ENCODE measurements at places on chromosomes 3 and 15.
A peak's percentile ranks its signal among the peaks of the same experiment; 100 is the strongest.

- no peak for DNase-seq
Observed at GRCh38 chr3:70816346-70816745, 503.9 kb upstream of the MDFIC2 start.

- DNase-seq, result no peak
Observed at GRCh38 chr3:178386880-178387279, 149.4 kb upstream of the KCNMB2 start.

GRCh38 chr15:48112242-48112641 lies 8.5 kb upstream of the SLC24A5 start:
- peak; percentile 33 for DNase-seq

DNA sequence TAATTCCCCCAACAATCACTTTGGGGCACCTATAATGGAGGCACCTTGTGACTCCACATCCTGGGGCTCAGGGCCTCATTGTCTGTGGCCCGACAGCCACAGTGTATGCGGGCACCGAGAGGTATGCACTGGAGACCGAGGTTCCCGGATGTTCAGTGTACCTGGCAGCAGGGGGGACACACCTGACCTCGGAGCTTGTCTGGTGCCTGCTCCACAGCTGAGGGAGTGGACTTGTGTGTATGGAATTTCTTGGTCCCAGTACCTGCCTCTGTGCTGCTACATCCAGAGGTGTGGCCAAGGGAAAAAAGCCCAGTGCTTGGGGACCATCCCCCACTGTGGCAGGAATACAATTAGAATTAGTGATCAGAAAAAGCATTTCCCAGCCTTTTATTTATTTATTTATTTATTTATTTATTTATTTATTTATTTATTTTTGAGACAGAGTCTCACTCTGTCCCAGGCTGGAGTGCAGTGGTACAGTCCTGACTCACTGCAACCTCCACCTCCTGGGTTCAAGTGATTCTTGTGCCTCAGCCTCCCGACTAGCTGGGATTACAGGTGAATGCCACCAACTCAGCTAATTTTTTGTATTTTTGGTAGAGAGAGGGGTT lies 8.8 kb upstream of the AEN start:
- no peak for DNase-seq

DNA sequence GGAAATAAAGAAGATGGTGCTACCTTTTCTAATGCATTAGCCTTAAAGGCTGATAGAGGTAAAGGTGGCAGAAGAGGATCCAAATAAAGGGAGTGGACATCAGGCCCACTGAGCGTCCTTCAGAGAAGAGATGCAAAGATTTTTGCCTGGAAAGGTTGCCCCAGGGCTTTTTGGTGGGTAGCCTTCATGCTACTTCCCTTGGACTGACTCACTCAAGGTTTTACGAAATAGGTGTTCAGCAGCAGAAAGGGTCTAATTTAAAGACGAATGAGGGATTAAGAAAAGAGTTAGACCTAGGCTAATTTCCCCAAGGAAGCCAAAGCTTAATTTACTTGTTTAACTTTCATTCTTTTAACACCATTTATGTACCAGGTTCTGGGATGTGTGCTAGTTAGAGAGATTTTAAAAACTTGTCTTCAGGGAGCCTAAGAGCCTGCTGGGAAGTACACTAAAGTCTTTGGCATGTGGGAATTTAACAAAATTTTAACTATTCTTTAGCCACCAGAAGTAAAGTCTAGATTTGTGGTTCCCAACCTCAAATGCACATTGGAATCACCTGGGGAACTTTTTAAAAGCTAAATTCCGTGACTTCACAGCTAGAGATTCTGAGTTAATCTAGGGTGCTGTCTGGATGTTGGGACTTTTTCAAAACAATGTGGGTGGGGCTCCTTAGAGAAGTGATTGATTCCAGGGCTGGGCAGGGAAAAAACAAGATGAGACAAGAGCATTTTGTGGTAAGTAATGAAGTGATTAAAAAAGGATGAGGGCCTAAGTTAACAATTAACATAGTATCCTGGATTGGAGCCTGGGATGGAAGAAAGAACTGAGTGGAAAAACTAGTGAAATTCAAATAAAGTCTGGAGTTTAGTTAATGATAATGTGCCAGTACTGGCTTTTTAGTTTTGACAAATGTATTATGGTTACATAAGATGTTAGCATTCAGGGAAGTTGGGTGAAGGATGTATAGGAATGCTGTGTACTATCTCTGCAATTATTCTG lies 3.4 kb downstream of the IL20RB start:
- no peak for DNase-seq

GRCh38 chr15:80455051-80455648 lies 51.0 kb downstream of the ARNT2 start:
- DNase-seq, result no peak

DNA sequence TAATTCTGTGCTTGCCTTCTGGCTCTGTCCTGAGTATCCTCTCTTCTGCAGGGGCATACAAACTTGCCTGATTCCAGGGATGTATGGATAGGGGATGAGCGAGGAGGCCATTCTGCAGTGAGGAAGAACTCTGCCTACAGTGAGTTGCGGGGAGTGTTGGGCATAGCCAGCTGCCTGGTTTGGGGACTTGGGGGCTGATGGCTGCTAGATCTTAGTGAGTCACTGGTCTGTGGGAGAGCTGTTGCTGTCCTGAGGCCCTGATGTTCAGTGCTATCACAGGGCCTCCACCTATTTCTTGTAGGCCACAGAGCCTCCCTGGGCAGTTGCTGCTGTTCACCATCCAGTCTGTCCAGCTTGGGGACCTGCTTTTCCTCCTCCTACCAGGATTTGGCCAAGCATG lies 20.3 kb downstream of the CDAN1 start:
- DNase-seq, result no peak

DNA sequence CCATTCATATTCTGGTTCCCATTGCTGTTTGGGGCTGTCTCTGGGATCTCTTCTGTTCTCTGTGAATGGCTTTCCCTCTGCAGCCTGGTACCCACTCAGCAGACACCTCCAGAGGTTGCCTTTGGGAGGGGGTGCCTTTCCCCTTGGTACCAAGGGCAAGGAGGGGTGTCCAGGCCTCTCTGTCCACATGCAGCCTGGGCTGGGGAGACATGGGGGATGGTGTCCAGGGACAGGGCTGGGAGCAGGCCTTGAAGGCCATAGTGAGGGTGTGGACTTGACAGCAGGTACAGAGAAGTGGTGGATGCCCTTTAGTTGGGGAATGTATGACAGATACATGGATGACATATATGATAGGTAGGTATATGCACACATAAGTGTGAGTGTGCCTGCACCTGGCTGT lies 83.7 kb downstream of the PLXNA1 start:
- no peak for DNase-seq

DNA sequence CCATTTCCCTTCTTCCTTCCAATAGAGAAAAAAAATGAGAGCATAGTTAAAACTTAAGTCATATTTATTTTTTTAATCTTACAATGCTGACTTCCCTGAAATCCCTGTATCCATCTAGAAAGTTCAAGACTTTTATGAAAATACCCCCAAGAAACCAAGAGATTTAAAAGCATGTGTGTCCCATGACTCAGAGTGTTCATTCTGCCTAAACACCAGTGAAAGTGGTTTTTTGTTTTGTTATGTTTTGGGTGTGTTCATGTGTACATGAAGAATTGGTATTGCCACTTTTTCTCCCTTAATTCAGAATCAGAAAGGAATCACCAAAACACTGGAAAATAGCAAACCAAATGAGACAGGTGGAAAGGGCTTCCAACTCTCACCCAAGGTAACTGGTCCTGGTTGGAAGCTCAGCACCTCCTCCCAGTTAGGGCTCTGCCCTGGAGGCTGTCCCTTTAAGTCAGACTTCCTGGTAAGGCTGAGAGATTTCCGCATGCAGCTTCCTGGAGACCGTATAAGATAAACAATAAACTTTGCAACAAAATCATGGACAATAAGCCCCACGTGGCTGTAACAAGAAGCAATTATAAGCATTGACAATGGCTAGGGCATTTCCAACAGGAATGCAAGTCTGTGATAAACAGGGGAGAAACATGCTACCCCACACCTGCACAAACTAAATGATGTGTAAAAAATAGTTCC lies 121.9 kb upstream of the ARHGEF3 start:
- peak; percentile 73 for DNase-seq

DNA sequence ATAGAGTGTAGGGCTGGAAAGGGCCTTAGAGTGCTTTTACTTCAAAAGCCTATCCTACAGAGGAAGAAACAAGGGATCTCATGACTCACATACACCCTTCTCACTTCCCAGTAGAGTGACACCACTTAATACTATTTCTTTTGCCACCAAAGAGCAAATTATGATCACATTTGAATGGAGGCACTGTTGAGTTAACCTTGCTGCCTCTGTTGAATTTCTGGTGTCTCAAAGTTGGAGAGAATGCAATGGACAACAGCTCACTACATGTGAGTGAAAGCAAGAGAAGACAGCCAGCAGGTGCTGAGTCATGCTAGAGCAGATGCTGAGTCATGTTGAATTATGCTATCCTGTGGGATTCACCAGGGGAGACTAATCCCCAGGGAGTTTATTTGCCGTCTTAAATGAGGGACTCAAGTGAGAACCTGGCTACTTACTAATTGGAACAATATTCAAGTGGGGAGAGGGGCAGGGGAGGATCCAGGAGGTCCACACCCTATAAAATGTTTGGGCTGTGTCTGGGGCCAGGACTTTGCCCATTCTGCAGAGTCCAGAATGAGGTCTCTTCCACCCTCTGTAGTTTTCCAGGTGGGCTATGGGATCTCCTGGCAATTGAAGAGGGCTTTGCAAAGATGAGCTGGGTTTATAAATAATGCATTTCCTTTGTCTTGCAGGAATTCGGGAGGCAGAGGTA lies 35.8 kb downstream of the ST8SIA2 start:
- DNase-seq, result no peak

GRCh38 chr15:51736069-51736468 lies 1.4 kb downstream of the LYSMD2 start:
- DNase-seq, result no peak

DNA sequence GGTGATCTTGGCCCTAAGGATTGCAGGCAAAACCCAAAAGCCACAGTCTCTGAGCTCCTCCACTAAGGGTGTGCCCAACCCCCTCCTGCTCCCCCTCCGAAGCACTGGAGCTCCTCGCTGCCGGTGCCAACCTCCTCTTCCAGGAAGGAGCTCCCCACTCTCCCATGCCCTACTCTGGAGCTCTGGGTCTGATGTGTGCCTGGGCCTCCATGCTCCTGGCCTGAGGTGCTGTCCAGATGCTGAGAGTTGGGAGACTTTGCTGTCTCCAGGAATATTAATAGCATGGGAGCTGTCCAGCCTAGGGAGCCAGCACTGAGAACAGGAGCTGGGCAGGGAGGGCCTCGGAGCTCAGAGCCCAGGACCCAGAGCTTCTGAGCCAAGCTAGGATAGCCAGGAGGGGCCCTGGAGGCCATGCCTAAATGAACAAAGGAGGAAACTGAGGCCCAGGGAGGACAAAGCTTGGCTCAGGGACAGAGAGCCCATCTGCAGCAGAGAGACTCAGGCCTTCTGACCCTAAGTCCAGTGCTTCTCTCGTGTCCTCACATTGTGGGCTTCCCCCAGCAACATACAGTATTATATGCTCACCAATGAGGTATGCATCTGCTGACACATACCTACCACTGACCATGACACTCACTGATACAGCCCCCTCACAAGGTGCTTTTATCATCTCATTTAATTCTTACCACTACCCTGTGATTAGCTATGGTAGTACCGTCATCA lies 36.9 kb upstream of the HERC1 start:
- peak; percentile 31 for DNase-seq

DNA sequence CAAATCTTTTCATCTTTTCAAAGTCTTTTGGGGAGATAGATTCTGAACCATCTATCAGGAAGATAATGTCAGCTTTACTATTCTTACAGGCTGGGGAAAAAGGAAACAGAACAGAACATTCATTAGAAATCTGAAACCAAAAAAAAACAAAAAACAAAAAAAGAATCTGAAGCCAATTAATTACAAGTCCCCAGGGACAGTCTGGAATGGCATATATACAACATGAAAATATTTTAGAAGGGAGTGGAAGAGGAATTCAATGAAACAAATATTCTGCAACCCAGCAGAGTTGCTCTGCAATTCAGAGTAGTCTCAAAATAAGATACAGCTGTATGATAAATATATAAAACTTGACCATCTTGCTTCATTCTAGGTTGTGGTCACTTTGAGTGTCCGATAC lies 41.7 kb upstream of the CAPN7 start:
- DNase-seq, result no peak

DNA sequence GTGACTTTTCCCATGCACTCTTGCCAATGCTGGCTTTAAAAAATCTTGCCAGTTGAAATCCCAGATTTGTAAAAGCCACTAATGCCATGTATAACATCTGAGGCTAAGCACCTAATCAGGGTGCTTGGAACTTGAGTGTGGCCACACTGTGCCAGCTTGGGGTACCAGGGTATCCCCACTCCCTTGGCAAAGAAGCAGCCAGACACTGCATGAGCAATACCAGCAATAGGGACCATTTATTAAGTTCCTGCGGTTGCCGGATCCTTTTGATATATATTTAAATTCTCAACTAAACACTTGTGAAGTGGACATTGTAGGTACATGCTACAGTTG lies 2.2 kb upstream of the RHCG start:
- no peak for DNase-seq

- DNase-seq, result no peak
Observed at GRCh38 chr3:176927280-176927679, 270.0 kb downstream of the TBL1XR1 start.

- DNase-seq, result no peak
Observed at GRCh38 chr3:144384241-144384979, 412.8 kb downstream of the DIPK2A start.

- DNase-seq, result no peak
Observed at GRCh38 chr15:25733856-25734679, 129.1 kb downstream of the ATP10A start.

- no peak for DNase-seq
Observed at GRCh38 chr3:59467476-59467875, 417.7 kb upstream of the CFAP20DC start.

DNA sequence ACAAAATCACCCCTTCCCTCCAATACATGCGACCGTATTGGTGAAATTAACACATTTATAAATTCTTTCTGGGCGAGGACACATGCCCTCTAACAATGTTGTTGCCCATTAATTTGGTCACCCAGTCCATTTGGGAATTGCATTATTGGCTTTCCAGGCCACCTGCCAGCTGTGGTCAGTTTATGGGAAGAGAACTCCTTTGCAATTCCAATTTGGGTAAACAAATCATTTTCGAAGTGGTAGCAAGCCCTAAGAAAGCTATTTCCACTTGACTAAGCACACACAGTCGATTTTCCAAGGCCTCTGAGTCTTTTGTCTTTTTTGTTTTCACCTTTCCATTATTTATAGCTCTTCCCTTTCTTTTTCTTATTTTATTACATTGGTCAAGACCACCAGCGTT lies 362.3 kb upstream of the RGMA start:
- no peak for DNase-seq

GRCh38 chr3:123353850-123354233 lies 95.0 kb downstream of the ADCY5 start:
- DNase-seq, result no peak

DNA sequence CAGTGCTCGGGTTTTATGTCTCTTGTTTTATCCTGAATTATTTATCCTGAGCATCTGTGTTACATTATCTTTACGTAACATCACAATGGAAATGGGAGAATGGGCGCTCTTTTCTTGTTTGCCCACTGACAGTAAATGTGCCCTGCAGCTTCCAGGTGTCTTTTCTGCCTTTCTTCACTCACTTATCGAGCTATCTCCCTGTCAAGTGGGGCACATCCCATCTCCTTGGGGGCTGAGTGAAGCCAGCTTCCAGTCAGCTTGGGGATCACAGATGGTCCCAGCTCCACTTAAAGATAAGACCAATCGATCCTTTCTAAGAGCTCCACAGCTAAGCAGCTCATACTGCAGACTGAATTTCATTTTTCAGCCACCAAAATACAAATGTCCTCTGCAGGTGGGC lies 125.8 kb downstream of the KBTBD8 start:
- no peak for DNase-seq
